Activated T-helper 9 cell treated with anti-CD3 and anti-CD28 coated beads, Interleukin-2, amount 50 U/mL, for 16 hours (primary cell): ENCODE measurements at places on chromosomes 5 and 9.

DNA sequence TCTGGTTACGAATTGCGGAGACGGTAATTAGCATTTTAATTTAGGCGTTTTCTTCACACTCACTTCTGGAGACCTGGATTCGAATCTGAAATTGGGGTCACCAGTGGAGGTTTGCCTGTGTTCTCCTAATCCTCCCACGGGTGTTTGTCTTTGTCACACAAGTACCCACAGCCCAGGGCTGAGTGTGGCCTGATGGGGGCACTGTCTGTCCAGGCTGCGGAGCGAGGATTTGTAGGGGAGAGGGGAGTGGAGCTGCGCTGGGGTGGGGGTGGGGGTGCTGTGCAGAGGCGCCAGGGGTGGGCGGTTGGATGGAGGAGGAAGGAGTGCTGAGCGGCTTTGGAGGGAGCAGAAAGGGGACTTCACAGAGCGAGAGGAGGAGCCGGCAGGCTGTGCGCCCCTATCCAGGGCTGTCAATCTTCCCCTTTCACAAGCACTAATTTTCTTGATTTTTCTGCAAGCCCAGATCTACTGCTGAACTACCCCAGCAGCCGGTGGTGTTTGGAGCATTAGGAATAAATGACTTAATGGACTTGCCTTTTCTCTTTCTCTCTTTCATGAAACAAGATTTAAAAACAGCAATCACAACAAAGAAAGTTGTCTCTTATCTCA is 53.1 kb downstream of the TSPAN17 start:
- no peak for DNase-seq

DNA sequence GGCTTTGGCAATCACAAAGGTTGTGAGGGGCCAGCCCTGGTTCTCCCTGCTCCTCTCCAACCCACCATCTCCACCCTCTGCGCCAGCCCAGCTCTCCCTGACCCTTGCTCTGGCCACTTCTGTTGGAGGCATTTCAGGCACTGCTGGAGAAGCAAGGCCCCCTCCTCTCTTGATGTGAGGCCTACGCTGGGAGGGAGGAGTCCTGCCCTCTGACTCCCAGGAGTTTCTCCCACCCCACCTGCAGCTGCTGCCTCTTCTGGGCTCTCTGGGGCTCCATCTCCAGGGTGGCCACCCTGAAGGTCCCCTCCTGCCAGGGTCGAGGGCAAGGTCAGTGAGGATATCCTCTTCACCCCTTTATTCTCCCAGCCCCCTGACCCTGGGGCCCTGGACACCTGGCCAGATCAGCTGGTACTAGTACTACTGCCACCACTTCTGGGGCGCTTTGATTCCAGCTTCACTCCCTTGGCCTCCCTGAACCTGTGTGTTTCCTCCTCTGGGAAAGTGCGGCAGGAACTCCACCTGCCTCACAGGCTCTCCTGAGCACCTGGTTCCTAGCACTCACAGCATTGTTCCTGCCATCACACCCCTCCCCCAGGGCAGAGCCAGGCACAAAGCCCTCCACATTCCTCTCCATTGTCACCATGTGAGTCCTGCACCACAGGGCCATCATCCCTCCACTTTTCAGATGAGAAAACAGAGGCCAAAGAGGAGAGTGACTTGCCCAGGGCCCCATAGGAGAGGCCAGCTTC is 23.8 kb upstream of the TDRD7 start:
- no peak for DNase-seq

DNA sequence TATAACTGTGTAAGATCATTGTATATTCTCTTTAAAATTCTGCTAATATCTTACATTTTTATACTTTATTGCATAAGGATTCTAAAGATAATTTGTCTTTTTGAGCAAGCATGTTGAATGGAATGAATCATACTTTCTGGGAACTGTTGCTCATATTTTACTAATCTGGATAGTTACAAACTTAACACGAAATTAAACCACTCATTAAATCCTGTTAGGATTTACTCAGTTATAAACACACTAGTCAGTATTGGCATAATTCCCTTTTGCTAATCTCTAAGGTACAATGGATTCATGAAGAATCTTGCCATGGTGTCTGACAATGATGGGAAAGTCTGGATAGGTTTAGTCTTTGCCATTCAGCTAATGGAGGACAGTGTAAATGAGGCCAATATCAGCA is 338.1 kb upstream of the SMC2 start:
- no peak for DNase-seq

- no peak for DNase-seq
These were observed 704 bp downstream of the CCDC112 start for GRCh38 chr5:115295777-115296123.

DNA sequence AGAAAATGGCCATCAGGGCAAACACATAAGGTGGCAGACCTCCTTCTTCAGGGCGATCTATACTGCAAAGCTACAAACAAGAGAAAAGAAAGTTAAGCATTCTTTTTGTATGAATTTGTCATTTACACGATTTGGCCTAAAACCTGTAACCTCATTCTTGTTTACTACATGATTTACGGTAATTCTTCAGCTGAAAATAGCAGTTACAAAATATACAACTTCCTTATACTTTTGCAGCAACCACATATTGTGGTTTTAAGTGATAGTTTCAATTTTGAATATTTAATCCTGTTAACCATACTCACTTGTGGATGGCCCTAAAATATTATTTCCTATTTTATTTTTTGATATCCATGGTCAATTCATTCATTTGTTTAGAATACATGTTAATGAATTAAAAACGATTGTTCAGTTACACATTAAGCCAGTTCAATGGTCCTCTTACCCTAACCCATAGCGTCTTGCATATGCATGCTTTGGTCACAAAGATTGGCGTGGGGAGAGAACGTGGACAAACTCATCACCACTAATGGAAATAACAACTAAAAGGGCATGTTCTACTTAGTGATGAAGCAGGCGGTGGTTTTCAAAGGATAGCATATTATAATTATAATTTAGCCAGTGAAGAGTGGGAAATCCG is 16.6 kb downstream of the TUT7 start:
- no peak for DNase-seq

GRCh38 chr5:52657247-52657645 is 130.5 kb upstream of the ITGA1 start:
- no peak for DNase-seq

GRCh38 chr9:93464395-93464794 is 11.0 kb upstream of the FAM120AOS start:
- no peak for DNase-seq

- DNase-seq: no peak
These were observed 71.4 kb downstream of the DCP2 start for GRCh38 chr5:113047733-113048652.

GRCh38 chr5:54886866-54887265 is 98.5 kb downstream of the ESM1 start:
- no peak for DNase-seq

DNA sequence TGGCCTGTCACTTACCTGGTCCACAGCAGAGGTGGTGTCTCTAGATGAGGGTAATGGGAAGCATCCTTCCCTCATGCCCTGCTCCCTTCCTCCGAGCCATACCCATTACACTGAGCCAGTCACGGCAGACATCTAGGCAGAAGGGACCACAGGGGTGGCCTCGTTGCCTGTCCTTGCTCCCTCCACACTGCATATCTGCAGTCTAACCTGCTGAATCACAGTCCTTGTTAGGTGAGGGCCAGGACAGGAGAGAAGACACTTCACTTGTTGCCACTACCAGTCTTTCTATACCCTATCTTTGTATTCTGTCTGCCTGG is 18.4 kb upstream of the SPINK4 start:
- DNase-seq: no peak

GRCh38 chr5:148834689-148835088 is 8.3 kb downstream of the ADRB2 start:
- DNase-seq: no peak

GRCh38 chr5:171706736-171707441 is 78.7 kb upstream of the SMIM23 start:
- no peak for DNase-seq

DNA sequence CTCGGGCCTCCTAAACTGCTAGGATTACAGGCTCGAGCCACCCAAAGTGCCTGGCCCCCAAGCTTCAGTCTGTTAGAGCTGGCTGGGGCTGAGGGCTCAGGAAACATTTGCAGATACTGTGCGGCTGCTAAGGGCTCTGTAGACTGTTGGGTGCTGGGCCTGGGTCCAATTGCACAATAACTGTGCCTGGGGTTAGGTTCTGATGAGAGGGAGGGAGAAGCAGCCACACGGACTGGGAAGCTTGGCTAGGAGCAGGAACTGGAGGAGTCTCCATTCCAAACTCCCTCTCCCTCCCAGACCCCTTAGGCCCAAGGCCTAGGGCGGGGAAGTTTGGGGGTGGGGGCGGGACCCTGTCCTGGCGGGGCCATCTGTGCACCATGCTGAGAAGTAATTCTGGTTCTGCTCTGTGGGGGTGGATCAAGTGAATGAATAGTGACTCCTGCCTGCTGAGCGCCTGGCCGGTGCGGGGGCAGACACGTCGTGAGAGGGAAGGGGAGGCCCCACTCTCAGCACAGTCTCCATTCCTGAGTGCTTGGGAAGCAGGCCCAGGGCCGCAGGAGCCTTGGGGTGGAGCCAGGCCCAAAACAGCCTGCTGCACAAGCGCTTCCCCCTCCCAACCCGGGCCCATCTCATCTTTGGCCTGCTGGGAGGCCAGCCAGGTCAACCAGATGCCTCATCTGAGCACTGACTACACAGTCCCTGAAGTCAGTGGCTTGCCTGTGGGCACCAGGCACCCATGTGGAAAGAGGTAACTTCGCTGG is 1.5 kb downstream of the ASS1 start:
- DNase-seq: no peak

GRCh38 chr9:90772386-90772785 is 29.2 kb upstream of the SYK start:
- no peak for DNase-seq

DNA sequence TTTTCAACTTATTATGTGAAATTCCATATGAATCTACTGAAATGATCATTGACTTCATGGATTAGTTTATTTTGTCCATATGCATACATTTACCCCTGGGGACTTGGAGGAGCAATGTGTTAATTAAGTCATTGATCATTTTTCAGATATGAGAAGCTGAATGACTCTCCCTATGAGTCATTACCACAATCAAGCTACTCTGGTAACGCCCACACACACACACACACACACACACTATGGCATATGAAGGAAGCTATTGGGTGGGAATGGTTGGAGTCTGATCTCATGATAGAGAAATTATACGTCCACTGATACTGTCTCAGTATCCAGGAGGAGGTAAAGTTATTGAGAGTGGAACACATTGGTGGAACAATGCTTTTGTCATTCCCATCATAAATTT is 528.9 kb downstream of the AGTPBP1 start:
- DNase-seq: no peak

DNA sequence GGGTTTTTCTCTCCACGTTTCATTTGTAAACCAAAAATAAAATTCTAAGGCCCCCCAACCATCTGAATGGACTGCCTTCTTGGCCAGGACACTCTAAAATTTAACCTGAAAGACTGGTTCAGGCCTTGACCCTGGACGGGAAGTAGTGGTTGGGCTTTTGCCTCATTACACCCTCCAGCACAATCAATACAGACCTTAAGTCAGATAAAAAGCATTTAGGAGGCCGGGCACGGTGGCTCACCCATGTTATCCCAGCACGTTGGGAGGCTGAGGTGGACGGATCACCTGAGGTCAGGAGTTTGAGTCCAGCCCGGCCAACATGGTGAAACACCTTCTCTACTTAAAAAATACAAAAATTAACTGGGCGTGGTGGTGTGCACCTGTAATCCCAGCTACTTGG is 91.6 kb upstream of the PPP1R26 start:
- DNase-seq: no peak

DNA sequence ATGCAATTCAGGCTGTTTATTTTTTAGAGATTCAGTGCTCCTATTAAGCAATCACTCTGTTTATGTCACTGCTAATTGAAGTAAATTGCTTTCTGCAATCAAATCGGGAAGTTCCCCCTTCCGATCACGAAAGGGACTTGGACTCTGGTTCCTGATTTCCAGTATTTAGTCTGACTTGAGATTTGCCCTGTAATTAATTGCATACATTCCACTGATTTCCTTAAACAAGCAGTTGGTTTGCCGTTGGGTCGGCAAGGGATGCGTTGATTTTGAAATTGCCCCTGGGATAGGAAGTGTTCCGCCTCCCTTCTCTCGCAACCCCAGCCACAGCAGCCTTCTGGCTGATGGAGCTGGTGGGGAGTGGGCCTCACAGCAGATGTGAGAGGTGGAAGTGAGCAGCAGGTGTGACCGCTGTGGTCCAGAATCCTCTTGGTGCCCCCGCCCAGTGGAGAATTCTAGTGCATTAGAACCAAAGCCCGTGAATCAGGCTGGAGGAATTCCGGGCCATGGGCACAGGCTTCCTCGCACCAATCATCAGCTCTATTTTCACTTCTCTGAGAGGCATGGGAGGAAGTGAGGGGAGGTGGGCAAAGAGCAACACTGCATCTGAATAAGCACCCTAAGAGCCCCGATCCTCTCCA is 102.5 kb downstream of the SPRY4 start:
- no peak for DNase-seq

GRCh38 chr5:64666078-64666477 is 24.2 kb upstream of the SHISAL2B start:
- no peak for DNase-seq

GRCh38 chr5:82991678-82992323 is 85.4 kb downstream of the TMEM167A start:
- DNase-seq: no peak

DNA sequence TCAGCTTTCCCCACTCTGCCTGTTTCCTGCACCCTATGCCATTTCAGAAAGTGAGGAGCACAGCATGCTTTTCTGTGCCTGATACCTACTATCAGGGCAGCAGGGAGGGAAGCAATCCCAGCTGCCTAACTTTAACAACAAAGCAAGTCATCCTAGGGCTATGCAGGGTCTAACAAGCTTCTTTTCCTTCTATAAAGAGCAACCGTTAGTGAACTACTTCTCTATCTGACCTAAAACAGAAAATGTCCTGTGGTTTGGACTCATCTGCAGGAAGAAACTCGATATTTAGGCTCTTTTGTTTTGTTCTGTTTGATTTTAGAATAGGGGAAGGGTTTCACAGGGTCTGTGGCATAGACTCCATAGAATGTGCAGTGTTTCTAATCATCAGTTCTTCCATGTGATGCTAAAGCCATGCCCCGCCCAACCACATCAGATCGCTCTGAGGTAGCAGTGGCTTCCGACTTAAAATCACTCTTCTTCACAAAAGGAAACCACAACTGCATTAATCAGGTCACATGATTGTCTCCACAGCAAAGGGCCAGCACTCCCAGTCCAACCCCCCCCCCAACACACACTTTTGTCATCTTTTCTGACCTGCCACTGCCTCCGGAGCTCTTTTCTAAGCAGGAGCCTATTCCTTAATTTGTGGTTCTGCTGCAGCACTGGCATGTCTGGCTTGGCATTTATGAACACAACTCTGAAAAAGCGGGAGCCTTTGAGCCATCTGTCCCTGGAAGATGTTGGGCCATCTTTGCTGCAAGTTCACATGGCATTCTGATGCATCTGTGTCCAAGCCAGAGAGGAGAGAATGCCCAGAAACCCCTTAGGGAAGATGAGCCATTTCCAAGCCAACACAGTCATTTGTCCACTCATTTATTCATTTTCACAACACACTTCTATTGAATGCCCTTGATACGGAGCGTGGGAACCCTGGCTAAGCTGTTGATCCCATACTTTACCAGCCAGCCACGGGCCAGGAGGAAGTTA is 71.6 kb downstream of the CFAP90 start:
- no peak for DNase-seq

- no peak for DNase-seq
These were observed 79.6 kb downstream of the MACROH2A1 start for GRCh38 chr5:135319458-135319857.

- no peak for DNase-seq
These were observed 287.4 kb upstream of the TARS1 start for GRCh38 chr5:33153372-33153771.

GRCh38 chr9:104075801-104076753 is 18.0 kb upstream of the SMC2 start:
- no peak for DNase-seq
